ENCODE measurements at places on chromosomes 2 and 18.

DNA sequence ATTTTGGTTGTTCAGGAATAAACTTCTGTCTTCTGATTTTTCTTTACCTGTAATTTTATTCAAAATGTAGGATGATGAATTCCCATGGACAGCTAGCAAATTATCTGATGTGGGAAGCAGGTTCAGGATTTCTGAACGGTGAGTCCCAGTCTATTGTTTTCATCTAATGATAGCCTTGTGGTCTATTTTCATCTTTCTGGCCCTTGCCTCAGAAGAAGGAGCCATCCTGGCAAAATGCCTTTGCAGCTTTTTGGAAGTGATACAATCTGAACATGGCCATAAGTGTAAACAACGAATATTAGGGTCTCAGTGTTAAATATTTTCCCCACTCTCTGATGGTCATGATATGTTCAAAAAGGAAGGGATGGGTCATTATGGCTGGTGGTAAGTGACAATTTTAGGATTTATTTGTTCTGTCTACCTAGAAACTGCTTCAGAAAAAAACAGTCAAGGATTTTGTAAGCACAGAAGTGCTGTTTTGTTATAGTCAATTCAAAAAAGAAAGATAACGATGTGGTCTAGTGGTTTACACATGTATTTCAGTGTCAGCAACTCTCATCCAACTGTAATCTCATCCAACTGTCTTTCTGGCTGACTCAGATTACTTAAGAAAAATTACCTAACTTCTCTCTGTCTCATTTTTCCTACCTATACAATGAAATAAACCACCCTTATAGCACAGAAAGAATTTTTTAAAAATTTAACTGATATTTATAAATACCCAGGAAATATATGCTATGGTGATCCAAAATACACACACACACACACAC lies 272.6 kb upstream of the ERBB4 start:
- DNase-seq = no peak

GRCh38 chr2:232502911-232503808 lies 15.5 kb upstream of the ECEL1 start:
- DNase-seq = peak; percentile 43

- no peak for DNase-seq
These were observed 8.2 kb upstream of the CIB4 start for GRCh38 chr2:26649322-26649721.

DNA sequence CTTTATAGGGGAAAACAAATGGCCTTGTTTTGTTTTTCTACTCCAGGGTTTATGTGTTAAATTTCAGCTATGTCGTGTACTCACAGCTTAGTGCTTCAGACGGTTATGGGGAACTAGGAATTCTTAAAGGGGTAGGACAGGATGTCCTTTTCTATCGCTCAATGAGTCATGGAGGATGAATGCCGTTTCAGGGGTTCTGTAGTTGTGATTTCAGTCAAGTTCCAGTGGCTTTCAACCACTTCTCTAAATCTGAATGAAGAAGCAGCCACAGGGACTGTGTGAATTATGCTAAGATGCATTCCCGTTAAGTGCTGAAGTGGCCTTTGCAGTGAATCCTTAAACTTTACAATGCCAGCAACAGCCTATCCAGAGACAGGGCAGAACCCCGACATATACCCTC lies 1231.7 kb upstream of the ZEB2 start:
- DNase-seq = peak; percentile 32

DNA sequence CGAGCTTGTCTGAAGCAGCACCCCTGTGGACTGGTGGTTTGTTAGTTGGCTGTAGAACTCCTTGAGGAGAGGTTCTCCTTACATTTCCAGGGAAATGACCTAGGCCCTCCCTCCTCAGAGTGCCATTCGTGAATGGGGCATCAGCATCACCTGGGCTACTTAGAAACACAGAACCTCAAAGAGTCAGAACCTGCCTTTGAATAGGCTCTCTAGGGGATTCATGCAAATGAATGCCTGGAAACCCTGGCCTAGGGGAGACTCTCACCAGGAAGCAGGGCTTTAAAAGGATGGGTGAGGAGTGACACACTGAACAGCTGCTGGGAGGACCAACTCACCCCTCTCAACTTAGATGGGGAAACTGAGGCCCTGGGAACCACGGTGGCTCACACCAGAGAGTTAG lies 2.1 kb upstream of the MOCOS start:
- no peak for DNase-seq

- no peak for DNase-seq
These were observed 54.5 kb downstream of the ZDBF2 start for GRCh38 chr2:206328974-206329373.

GRCh38 chr2:241985986-241986329 lies 116.4 kb downstream of the RTP5 start:
- no peak for DNase-seq

- DNase-seq = no peak
These were observed 464.0 kb downstream of the FBXO15 start for GRCh38 chr18:73683409-73684238.

GRCh38 chr2:134975281-134976009 lies 56.8 kb downstream of the CCNT2 start:
- no peak for DNase-seq

Data from T-helper 1 cell (primary cell).